ENCODE measurements at places on chromosomes 3 and 15.

DNA sequence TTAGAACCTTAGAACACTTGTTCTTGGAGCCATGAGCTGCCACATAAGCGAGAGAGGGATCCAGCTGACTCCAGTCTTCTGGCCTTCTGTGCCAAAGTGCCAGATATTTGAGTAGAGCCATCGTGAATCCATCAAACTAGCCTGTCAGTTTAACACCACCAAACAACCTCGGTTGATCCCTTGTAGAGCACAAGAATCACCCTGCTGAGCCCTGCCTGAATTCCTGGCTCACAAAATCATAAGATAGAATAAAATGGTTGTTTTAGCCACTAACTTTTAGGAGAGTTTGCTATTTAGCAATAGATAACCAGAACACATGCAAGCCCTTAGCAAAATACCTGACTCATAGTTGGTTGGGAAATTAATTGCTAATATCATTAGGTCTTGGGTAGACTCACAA, 407.6 kb upstream of the PROK2 start:
- no peak for DNase-seq

DNA sequence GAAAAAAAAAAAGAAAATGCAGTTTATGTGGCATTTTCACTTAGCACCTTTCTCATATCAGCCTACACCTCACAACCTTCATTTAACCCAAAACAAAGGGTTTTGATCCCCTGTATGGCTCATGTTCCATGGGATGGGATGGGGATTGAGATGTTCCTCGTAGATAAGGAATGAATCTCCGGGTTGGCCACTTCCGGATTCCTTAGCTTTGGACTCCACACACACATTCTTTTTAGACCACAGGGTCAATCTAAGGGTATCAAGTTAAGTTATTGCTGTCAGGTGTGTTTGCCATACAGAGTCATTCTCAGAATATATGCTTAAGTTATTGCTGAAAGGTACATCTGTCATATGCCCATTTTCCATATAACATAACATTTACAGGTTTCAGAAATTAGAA, 301.4 kb upstream of the TGFBR2 start:
- no peak for DNase-seq

DNA sequence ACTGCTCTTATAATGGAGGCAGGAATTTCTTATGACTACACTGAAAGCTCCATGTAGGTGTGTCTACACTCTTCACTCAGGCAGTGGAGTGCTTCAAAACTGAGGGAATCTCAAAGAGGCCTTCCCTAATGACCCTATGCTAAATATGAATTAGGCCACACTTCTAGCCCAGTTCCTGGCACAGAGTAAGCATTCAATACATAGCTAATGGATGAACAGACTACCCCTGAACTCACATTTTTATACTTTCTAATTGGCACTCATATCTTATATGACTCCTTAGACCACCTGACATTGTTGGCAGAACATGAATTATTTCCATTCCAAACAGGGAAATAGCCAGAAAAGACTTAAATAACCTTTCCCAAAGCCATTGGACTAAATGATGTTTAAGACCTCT, 3.4 kb downstream of the RARRES1 start:
- DNase-seq = no peak

DNA sequence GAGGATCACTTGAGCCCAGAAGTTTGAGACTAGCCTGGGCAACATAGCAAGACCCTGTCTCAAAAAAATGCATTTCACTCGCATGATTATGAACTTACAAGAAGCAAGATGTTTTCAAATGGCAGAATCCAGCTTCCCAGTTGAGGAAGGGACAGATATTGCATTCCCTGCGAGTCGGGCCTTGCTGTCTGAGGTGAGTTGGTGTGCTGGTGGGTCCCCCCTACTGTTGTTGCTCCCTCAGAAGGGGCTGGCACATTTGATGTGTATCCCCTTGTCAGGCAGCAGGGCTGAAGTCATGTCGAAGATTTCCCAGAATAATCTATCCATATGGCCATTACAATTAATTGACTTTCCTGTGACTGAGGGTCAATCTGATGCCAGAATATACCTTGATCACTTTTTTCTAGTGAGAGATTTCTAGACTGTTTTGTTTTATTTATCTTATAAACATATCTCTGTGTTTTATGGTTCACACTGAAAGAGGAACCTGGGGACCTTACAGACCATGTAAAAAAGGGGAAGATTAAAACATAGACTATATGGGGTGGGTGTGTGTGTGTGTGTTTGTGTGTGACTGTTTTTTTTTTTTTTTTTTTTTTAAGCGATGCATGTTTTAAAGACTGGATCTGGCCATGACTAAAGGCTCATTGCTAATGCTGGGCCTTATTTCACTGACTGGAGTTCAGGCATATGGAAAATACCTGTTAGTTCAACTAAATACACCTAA, 112.1 kb upstream of the MRPS22 start:
- no peak for DNase-seq

- no peak for DNase-seq
Measured at GRCh38 chr15:34279368-34279767, 54.6 kb downstream of the EMC4 start.

Measured in NCI-H1092 treated with DMSO at 0.1 percent for 48 hours (cell line).